Kidney capillary endothelial cell (primary cell): ENCODE measurements at places on chromosomes 5 and 9.

DNA sequence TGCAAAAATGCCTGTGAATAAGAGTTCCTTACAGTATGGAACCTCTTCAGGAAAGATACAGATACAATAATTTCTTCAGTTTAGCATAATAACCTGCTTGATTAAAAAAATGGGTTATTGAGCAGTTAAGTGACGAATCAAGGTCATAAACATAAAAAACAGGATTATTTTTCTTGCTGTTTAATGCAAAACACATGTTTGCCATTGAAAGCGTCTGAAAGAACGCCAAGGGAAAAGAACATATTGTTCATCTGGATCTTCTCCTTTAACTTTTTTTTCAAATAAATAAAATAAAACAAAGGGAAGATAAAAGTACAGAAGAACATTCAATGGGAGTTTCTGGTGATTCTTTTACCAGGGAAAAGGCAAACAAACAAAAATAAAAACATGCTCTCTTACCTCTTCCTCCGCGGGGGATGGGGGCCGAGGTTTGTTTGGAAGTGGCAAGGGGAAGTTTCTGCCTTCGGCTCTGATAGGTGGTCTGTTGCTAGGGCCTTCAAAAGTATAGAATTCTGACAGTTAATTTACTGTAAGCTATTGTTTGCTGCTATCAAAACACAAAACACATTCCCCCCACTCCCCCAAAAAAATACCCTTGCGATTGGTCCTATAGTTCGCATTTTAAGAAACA, 20.1 kb downstream of the C5orf58 start:
- no peak for DNase-seq

DNA sequence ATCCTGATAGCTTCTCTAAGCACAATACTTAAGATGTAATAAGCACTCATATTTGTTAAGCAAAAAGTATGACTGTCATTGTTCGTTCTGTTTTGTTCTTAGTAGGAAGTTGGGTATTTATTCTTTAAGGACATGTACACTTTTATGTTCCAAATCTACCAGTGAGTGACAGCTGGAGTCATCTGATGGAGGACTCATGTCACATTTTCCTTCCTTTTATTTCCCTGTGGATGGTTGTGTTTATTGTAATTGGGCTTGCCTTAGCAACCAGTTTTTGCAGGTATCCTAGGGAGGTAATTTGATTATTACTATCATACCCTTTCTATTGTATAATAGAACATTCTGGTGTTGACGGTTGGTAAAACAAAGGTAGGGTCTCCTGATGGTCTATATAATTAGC, 145.7 kb downstream of the ZSWIM6 start:
- DNase-seq = no peak

DNA sequence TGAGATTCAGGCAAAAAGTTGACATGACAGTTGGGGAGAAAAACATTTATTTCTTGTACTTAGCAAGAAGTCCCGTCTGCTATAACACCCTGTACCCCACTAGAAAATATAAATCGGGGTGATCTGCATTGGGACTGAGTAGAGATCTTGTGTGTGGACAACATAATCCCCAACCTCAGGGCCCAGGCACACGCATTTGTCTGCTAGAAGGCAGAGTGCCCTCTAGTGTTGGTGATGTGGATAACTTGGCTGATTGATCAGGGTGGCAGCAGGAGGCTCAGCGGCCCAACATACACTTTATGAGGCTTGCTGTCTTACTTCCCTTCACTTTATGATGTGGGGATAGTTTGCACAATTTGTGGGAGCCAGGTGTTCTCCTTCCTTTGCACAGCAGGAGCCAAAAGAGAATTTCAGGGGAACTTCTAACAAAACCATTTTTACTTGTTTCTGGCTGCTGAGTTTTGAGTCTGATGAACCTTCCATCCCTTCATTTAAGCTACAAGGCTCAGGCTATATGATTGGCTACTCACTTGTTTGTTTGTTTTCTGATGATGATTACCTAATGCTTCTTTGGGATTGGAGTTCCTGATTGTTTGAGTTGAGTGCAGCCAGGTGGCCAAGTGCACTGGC, 263.2 kb downstream of the DMAC1 start:
- DNase-seq = peak; percentile 38

- peak; percentile 39 for DNase-seq
Measured at GRCh38 chr5:128782446-128782845, 182.8 kb upstream of the SLC27A6 start.

- no peak for DNase-seq
Measured at GRCh38 chr9:131657456-131657855, 82.4 kb downstream of the RAPGEF1 start.

DNA sequence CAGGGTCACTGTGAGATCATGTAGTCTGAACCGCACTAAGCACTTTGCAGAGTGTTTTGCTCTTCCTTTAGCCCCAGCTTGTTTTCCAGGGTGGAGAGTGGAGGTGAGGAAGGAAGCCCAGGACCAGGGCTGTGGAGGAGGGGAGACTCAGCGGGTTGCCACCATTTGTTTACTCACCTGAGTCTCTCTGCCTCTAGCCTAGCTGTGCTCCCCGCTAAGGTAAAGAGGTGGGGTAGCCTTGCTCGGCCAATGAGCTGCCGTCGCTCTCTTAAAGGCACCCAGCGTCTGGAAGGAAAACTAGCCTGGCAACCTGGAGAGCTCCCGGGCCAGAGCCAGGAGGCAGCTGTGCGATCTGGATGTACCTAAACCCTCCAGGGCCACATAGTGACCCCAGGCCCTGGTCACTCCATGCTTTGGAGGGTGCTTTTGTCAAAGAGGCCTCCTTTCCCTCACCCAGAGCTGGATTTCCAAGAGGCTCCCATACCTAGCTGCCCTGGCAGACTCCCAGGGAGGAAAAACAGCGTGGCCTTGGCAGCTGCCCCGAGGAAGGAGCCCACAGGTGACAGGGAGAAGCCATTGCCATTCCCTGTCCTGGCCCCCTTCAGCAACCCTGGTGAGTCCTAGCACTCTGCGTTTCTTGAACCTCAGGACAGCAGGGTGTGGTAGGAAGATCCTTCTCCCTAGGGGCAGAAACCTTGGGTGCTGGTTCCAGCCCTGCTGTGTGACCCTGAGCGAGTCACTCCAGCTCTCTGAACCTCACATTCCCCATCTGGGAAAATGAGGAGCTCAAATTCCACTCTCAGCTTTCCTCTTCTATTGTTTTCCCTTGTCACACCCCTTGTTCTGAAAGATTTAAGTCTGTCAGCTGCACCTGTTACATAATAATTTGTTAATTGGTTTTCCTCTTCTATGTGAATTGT, 42.4 kb upstream of the LARP1 start:
- DNase-seq = no peak

- no peak for DNase-seq
Measured at GRCh38 chr9:104279535-104280177, 185.5 kb downstream of the SMC2 start.

DNA sequence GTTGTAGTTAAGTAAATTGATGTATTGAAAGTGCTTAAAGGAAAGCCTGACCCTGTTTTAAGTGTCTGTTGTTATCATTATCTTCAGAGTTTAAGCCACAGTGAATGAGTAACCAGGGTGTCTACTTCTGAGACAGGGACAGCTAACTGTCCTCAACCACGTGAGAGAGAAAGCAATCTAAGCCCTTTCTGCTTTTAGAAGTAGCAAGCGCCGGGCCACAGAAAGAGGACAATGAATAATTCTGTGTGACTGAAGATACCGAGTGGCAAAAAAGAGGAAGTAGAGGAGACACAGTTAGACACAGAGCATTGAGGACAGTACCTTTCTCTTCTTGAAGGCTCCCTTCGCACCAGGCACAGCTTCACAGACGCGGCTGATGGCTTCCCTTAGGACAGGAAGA, 86.3 kb downstream of the S1PR3 start:
- DNase-seq = no peak

DNA sequence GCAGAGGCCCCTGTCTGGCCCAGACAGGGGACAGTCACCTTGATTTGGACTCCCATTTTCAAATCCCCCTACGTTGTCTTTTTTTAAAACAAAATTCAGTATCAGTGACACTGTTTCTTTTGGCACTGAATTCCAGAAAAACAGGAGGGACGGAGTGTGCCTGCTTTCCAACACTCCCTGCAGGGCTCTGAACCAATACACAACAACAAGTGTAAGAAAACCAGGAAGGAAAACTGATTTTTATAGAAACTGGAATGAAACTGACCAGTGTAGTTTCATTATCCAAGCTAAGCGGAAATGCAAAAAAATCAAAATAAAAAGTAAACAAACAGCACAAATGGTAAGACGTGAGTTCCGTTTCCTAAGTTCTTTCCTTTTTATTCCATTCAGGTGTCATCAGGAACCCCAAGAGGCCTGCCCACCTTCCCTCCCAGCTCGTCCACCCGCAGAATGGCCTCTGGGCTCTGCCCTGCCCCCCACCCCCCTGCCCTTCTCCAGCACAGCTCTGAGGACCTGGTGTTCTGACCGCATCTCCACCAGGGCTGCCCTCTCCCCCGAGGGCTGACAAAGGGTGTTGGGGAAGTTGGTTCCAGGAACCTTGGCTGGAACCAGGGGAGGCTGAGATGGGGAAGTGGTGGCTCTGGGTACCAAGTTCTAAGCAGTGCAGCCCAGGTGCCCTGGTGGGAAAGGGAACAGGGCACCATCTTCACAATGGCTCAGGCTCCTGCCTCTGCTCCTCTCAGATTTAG, 73.6 kb downstream of the PSD2 start:
- no peak for DNase-seq

GRCh38 chr9:121813519-121814210, 162.2 kb downstream of the DAB2IP start:
- no peak for DNase-seq

GRCh38 chr5:39799242-39799641, 374.5 kb upstream of the DAB2 start:
- DNase-seq = no peak

DNA sequence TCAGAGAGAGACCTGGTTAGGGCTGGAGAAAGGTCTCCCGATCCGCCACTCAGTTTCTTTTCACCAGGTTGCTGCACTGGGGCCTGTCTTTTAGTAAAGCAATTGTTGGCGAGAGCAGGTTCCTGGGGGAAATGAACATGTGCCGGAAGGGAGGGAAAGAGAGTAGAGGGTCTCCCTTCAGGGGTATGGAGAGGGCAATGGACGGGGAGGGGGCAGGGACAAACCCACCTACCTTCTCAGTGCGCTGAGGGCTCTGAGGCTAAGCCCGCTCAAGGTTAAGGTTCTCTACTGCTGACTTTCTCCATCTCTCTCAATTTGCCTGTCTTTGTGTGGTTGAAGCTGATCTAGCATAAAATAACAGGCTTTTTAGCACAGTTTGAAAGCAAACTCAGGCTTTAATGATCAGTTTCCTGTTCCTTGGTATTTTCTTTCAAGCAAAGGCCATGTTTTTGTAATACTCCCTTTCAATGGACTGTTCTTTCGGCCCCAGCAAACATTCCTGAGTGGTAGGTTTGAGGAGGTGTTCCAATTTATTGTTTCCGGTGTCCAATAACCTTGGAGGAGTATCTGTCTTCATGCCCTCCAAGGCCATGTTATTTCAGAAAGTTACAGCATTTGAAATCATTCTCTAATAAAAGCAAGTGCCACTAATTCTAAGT, 25.5 kb upstream of the TRAF1 start:
- no peak for DNase-seq

GRCh38 chr5:133429046-133429445, 183.3 kb downstream of the FSTL4 start:
- no peak for DNase-seq

DNA sequence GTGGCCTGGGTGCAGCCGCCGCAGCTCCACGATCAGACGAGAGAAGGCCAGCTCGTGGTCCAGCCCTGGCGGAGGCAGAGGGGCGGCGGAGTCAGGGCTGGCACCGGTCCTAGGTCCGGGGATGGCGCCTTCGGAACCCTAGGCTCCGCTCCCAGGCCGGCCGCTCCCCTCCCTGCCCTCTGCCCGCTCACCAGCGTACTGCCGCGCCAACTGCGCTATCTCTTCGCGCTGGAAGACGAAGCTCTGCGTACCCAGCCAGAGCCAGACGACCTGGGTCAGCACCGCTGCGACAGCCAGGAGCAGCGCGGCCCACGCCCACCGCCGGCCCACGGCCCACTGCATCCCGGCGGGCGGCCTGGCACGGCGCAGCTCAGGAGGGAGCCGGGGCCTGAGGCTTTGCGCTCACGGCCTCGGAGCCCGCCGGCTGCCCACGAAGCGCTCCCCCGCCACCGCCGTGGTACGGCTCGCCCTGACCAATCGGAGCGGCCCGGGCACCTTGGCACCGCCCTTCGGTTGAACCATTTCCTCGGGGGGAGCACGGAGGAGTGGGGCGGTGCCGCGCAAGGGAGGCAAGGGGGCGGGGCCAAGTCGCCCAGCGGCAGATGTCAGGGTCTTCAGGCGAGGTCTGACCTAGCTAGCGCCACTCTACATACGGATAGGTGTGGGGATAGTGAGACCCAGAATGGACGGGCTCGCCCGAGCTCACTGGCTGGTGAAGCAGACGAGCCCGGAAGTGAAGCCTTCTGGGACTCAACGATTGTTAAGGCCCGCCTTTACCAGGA, at the start of gene SIGMAR1:
Gene SIGMAR1 (minus strand): TSS at position 432 of the 782 bp plus-strand sequence. CDS start 90 bp downstream, at position 342.
- peak; percentile 85 for DNase-seq

- peak; percentile 35 for DNase-seq
Measured at GRCh38 chr5:130720355-130720754, 444.7 kb downstream of the HINT1 start.

DNA sequence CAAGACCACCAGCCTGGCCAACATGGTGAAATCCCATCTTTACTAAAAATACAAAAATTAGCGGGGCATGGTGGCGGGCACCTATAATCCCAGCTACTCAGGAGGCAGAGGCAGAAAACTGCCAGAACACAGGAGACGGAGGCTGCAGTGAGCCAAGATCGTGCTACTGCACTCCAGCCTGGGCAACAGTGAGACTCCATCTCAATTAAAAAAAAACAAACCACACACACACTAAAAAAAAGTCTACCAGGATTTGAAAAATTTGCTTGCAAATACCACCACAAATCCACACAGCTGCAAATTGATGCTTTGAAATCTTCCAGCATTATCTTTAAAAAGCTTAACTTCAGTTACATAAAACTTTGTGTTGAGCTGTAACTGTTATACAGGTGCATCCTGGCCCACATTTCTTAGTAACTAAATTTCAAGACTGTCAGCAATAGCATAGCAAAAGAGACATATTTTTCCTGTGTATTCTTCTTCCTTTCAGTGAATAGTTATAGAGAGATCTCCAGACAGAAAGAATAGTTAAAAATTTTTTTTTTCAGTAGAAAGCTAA, 6.8 kb downstream of the CHD1 start:
- DNase-seq = no peak

DNA sequence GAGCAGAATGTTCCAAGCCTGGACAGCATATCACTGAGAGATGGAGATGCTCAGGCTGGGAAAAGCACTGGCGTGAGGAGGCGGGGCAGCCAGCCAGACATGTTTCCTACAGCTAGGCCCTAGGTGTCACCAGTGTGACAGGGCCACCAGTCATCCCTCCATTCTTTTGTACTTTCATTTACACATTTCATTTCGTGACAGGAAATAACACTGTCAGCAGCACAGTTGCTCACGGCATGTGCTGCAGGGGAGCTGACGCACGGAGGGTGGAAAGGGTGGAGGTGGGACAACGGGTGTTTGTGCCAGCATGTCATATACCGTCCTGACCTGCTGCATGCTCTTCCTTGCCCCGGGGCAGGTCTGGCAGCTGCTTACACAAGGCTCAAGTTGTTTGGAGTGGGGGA, 14.8 kb upstream of the CEMIP2 start:
- DNase-seq = peak; percentile 73

DNA sequence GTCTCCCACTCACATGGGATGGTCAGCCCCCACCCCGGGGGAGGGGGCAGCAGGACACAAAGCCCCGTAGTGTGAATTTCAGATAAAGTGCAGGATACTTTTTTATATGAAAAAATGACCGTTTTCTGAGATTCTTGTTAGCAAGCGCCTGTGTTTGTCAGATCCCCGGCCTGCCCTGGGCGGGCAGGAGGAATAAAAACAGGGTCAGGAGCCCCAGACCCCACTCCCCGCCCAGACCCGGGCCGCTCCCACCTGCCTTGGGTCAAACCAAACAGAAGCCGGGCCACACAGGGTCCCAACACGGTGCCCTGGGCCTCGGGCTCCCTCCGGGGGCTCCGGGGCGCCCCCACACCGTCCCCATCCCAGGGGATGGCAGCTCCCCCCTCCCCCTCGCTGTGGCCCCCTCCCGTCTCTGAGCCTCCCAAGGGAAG, 13.5 kb upstream of the NRARP start:
- DNase-seq = no peak
